Fibroblast of skin of right biceps (primary cell): ENCODE measurements at places on chromosomes 16 and 17.
A peak's percentile ranks its signal among the peaks of the same experiment; 100 is the strongest.

- DNase-seq, result peak; percentile 16
Observed at GRCh38 chr16:63787014-63787413, 1334.8 kb downstream of the CDH11 start.

GRCh38 chr17:19318611-19319010 is 43.9 kb downstream of the B9D1 start:
- DNase-seq, result no peak

- no peak for DNase-seq
Observed at GRCh38 chr17:39450051-39450450, 1.0 kb downstream of the MED1 start.

- DNase-seq, result peak; percentile 51
Observed at GRCh38 chr17:42179911-42180410, 981 bp downstream of the KCNH4 start.

DNA sequence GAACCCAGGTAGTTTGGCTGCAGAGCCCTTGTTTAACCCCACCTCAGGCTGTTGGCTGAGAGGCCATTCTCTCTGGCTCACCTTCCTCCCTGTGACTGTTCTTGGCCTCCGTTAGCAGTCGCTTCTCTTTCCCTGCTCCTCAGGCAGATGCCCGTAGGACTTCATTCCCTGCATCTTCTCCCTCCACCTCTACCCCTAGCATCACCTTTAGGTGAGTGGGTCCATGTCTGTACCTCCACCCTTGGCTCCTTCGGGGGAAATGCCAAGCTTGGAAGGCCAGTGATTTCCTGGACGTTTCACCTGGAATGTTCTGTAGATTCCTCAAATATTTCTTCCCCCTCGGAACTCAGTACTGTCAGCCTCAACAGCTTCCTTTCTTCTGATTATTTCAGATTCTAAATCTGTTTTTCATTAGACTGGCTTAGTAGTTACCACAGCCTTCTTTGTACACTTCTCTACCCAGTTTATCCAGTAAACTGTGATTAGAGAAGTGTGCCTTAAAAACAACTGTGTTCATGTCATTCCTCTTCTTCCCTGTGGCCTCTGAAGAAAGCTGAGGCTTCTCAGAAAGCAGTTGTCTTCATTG is 227.9 kb downstream of the MSI2 start:
- peak; percentile 85 for DNase-seq

GRCh38 chr17:16986391-16986790 is 14.5 kb upstream of the TNFRSF13B start:
- DNase-seq, result peak; percentile 74

DNA sequence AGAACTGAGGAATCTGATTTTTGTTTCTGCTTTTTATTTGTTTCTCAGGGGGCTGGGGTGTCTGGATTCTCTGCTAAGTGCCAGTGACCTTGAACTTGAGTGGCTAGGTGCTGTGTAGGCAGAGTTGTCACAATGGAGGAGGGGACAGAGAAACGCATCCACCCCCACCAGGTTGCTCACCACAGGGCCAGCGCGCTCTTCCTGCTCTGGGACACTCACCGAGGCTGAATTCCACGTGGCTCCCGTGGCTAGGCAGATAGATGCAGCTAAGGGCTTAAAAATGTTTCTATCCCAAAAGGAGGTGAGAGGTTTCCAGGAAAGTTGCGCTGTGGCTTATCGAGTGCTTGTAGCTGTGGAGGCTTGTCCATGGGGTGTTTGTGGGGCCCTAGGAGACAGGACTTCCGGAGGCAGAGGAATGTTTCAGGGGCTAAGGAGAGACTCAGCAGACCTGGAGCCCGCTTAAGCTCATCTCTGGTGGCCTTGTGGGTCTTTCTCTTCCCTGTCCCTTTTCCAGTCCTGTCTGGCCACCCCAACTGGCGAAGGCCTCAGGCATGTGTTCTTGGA is 36.8 kb downstream of the ADCY7 start:
- DNase-seq, result peak; percentile 61

GRCh38 chr17:19752216-19753050 is 4.3 kb upstream of the ALDH3A1 start:
- no peak for DNase-seq

DNA sequence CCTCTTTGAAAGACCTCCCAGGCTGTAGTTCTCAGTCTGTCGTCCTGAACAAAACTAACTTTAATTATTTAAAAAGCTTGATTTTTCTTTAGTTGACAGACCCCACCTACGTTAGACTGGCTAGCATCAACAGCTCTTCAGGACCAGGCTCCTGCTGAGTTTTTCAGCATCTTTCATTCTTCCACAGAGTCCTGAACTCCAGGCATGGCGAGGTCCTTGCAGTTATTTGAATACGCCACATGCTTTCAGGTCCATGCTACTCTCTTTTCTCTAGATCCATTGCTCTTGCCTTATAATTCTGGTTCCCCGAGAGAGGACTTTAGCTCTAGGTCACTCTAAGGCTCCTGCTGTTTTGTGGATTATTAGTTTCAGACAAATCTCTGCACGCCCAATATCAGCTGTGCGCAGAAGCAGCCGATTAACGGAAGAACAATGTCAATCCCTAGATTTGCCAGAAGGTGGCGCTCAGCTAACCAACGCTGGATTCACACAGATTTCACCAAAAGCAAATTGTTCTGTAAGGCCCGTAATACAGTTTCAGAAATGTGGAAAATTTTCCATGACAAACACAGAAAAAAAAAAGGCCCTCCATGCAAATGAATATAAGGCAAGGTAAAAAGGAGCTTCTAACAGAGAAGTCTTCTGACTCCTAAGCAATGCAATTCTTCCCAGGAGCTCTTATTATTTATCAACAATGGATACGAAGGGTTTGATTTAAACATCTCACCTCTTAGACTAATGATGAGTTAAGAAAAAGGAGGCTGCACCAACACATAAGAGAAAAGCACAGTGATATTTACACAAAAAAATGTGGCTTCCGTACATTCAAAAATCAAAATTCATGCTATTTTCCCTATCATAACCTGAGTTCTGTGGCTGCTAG is 33.5 kb upstream of the BCO1 start:
- peak; percentile 46 for DNase-seq
